Cardiac septum (tissue), 1 donor: ENCODE measurements at places on chromosomes 5 and 9.
A peak's percentile ranks its signal among the peaks of the same experiment; 100 is the strongest.

DNA sequence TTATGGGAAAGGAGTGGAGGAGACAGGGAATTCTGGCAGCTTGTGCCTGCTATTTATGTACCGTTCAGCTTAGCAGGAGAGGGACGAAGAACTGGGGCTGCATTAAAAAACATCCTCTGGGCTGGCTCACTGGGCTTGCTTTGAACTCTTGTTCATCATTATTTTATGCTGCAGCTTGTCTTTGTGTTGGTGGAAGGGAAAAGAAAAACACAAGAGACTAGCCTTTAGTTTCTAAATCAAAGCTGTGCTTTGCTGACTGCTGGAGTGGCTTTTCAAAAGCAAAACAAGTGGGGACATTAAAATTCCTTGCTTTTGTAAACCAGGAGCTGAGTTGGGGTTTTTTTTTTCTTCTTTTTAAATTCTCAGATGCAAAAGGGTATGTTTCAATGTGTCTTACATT is 5.9 kb upstream of the RGMB start:
- no peak for DNase-seq

- DNase-seq = no peak
These were observed 48.1 kb downstream of the GALNT12 start for GRCh38 chr9:98855592-98855991.

DNA sequence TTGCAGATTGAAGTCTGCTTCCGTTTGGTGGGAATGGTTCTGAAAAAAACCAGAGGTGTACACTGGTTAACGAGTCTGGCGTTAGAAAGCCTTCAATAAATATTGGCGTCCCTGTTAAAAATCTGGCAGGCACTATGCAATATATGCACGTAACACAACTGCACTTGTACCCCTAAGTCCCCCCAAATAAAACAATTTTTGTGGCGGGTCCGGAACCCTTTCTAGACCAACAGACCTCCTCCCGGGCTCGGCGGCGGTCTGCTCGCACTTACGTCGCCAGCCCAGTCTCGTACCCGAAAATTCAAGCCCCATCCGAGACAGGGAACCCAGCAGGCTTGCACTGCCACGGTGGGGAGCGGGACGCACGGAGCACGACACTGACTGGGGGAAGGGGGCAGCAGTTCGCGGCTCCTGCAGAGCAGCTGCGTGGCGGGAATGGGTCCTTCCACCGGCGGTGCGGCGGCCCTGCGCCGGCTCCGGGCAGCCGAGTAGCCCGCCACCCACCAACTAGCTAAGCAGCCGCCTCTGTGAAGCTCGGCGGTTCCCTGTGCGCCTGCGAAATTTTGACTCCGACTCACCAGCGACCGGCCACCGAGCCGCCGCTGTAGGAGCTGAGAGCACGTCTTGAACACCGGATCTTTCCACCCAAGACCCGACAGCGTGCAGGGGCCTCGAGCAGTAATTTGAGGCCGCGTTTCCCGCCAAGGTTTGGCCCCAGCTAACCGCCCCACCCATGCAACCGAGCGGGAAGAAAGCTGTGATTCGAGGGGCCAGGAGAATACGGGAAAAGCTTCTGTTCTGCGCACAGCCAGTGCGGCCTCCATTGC is 3.9 kb downstream of the MCIDAS start:
- no peak for DNase-seq

DNA sequence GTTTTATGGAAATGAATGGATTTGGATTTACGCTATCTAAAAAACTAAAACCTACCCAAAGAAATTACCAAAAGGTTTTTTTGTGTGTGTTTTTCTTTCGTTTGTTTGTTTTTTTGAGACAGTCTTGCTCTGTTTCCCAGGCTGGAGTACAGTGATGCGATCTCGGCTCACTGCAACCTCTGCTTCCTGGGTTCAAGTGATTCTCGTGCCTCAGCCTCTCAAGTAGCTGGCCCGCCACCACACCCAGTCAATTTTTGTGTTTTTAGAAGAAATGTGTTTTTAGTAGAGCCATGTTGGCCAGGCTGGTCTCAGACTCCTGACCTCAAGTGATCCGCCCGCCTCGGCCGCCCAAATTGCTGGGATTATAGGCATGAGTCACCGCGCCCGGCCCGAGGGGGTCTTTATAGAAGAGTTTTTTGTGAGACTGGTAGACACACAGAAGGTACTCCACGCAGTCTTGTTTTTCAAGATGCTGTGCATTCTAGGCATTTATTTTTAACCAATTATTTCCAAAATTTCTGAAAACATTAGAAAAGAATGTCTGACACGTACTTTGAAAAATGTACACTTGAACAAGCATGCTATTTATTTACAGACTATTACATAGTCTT is 75.7 kb downstream of the NR6A1 start:
- DNase-seq = no peak

GRCh38 chr5:39561421-39561820 is 136.6 kb upstream of the DAB2 start:
- DNase-seq = no peak

GRCh38 chr9:110249603-110250002 is 6.7 kb downstream of the TXN start:
- DNase-seq = no peak

- no peak for DNase-seq
These were observed 166.5 kb upstream of the NR3C1 start for GRCh38 chr5:143569722-143570567.

DNA sequence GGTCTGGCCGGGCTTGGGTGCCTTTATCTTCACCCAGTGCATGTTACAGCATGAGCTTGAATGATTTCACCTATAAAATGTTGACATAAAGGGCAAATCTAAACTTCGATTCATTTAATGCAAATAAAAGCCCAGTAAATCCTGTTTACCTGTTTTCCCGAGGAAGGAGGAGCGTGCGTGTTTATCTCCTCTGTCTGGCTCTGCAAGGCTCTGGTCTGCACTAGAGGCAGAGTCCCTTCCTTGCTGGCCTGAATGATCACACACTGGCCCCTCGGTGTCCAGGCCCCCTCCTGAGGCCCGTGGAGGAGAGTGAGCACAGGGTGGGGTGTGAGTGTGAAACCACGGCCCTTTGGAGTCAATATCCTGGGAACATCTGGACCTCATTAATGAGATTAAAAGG is 125.1 kb upstream of the LHFPL2 start:
- no peak for DNase-seq

DNA sequence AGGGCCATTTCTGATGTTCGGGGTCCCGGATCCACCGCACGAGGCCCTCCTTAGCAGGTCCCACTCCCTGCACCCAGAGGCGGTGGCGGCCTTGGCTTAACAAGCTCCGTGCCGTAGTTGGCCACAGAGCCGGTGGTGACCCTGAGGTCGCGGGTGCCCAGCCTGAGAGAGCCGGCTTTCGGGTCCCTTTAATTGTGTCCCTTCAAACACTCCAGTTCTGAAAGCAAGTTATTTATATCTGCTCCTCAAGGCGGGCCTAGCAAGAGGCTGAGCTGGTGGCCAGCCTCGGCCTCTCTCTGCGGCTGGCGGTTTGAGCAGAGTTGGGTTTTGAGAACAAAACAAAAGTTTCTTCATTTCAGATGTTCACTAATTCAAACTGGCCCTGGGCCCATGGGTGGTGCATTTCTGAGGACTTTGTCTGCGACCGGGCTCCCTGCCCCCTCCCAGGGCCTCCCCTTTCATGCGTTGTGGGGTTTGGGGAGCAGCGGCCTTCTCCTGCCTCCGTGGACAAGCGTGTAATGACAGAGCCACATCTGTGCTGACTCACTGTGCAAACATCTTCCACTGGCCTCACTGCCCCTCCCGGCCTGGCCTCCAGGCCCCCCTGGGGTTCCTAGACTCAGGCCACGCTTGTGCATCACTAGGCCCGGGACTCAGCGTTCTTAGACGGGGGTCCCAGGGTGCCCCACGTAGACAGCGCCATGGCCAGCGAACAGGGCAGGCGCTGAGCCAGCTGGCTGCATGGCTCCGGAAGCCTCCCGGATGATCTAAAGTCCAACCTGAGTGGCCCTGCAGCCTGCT is 49.4 kb upstream of the COL5A1 start:
- no peak for DNase-seq

- no peak for DNase-seq
These were observed 21.9 kb downstream of the MACROH2A1 start for GRCh38 chr5:135376961-135377624.

DNA sequence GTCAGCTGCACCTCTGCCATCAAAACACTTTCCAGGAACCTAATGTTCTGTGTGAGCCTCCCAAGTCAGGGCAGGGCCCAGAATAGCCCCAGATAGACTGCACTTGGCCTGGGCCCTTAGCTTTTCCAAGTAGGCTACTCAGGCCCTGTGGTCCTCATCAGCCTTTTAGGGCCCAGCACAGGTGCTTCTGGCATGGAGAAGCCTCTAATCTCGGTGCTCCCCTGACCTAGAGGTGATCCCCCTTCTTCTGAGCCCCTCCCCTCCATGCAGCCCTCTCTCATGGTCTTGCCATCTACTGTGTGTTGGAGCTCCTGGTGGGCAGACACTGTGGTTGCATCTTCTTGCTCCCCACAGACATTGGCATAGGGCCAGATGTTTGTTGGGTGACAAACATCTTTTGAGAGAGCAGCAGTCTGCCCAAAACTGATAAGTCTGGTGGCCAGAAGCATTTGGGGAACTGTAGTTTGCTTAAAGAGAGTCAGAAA is 28.1 kb downstream of the FRMPD1 start:
- peak; percentile 63 for DNase-seq

- no peak for DNase-seq
These were observed 376.4 kb downstream of the KCTD16 start for GRCh38 chr5:144547098-144547499.

DNA sequence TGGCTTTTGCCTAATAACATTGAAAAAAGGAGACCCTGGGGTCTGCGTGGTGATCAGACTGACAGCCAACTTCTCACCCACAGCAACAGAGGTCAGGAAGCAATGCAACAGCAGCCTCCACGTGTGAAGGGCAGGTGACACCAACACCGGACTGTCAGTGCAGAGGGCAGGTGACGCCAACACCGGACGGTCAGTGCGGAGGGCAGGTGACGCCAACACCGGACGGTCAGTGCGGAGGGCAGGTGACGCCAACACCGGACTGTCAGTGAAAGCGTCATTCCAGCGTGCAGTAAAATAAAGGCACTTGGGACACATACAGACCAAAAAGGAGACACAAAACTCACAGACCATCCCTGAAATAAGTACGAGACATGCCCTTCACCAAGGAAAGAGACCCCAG is 37.2 kb upstream of the CEP72 start:
- no peak for DNase-seq

- no peak for DNase-seq
These were observed 299.4 kb downstream of the MAN2A1 start for GRCh38 chr5:109989161-109989560.

DNA sequence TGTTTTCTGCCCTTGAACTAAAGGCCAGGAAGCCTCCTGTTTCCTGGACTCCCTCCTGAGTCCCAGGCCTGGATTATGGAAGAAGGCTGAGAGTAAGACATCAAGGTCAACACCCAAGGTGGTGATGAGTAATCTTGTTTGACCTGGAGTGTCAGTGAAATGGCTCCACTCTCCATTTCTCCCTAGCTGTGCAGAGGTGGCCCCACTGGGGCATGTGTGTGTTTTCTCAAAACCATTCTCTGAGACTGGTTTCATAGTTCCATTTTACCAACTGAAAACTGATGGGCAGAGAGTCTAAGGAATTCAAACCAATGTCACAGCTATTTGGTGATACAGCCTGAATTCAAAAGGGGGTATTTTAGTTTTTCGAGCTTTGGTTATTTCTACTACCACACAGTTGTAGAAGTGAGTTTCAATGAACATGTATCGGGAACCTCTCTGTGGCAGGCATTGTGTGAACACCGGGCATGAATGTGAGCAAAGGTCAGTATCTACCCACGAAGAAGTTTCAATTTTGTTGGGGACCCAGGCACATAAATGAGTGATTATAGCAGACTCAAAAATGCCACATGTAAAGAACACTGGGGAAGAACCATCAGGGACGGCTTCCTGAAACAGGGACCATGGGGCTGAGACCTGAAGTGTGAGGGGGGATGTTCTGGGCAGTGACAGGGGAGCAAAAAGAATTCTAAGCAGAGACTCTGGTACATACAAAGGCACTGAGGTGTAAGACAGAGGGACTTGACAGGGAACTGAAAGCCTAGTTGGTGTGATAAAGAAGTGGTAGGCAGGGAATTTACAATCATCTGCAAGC is 269.6 kb upstream of the KLF4 start:
- no peak for DNase-seq

DNA sequence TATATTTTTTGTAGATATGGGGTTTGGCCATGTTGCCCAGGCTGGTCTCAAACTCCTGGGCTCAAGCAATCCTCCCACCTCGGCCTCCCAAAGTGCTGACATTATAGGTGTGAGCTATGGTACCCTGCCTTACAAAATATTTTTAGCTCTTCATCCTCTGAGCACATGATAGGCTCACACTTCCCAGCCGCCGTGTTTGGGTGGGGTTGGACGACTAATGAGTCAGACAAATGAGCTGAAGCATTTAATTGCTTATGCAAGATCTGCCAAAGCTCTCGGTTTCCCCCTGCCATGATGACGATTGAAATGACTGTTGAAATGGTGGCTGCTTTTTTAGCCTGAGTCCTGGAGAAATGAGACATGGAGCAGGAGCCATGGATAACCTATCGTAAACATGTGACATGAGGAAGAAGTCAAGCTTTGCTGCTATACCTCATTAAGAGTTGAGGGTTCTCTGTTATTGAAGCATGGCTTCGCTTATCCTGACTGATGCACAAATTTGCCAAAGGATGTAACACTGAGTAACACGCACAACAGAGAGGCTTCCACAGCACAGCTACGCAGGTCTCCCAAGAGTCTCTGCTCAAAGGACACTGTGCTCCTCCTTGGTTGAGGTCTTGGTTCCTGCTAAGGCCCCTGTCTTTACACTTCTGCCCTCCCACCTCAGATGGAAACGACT is 48.2 kb upstream of the GFPT2 start:
- no peak for DNase-seq

- no peak for DNase-seq
These were observed 48.2 kb downstream of the RASGEF1C start for GRCh38 chr5:180160789-180161188.

DNA sequence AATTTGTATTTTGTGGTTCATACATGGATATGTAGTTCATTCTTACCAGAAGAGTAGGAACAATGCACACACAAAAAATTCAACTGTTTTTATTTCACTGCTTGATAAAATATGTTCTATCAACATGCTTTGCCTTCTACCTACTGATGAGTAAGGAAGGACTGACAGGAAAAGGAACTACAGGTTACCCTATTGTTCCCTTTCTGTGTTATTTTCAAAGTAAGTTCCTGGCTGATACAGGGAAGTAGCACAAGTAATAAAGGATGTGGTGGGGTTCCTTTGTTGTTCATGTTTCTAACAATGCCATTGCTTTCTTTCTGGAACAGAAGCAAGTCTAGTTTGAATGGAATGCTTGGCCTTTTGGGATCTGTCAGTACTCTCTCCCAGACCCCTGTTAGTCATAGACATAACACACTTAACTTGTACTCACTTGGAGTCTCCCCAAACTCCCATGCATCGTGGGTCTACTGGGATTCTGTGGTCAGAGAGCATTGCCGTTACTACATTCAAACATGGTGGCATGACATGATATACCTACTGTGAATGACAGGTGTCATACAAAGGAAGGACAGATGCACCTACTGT is 20.2 kb upstream of the ALDOB start:
- DNase-seq = no peak

GRCh38 chr9:85142968-85143367 is 473.4 kb downstream of the NTRK2 start:
- no peak for DNase-seq

GRCh38 chr9:121807069-121807822 is 155.8 kb downstream of the DAB2IP start:
- no peak for DNase-seq
